ENCODE measurements at places on chromosomes 2 and 18.

DNA sequence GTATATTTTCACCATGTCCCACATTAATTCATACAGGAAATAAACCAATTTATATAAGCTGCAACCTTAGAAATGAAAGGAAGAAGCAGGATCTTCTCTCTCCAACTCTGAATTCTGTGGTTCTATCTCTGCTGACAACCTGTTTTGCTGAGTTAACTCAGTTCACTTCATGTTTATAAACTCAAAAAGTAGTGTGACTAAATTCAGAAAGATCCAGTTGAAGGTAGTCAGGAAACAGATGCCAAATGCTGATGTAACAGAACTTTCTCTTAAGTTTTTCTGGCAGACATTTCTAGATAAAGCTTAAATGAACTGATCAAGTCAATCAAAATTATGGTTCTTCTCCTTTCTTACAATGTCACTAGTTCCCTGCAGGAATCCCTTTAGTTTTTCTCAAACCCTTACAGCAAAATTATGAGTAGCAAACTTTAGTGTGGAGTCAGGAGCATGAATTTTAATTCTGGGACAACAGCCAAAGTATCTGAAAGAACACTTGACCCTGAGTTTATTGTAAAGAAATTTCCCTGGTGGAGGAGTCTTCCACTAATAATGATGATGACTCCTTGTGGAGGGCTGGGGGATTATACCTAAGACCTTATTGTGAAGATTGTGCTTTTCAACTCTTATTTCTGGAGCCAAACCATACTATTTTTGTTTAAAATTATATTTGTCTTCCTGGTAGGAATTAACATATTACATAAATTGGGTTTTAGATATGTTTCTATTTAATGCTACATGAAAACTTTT, 216.9 kb downstream of the MYO3B start:
- no peak for DNase-seq

DNA sequence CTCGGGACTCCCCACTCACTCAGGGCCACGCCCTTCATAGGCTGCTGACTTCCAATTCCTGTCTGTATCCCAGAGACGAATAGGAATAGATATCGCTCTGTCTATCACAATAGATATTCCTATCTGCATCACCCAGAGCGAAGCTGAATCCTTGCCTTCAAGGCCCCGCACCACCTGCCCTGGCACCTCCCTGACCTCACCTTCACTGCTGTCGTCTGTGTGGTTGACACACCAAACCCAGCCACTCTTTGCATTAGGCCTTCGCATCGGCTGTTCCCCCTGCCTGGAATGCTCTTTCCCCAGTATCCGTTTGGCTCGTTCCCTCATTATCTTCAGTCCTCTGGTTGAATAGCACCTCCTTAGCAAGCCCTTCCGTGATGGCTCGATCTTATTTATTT, 43.5 kb downstream of the ATOH8 start:
- DNase-seq: no peak

DNA sequence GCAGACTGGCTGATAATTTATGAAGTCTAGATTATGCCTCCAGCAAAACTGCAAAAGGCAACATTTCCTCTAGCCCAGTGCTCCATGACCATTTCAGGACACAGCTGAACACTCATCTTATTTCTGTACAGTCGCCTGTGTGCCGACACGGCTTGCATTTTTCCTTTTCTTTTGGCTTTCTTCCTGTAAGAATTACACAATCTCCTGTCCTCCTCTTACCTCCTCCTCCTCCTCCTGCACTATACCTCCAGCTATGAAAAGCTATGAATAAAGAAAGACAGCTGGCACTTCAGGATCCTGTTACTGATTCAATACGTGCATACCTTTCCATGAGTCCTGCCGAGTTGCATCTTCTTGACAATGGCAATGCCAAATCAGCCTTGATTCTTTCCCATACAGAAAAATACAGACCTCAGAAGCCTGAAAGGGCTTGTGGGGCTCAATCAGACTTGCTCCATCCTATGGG, 32.2 kb upstream of the TRIB2 start:
- DNase-seq: no peak

- no peak for DNase-seq
These were observed 195.8 kb downstream of the NDUFA10 start for GRCh38 chr2:239829326-239829725.

DNA sequence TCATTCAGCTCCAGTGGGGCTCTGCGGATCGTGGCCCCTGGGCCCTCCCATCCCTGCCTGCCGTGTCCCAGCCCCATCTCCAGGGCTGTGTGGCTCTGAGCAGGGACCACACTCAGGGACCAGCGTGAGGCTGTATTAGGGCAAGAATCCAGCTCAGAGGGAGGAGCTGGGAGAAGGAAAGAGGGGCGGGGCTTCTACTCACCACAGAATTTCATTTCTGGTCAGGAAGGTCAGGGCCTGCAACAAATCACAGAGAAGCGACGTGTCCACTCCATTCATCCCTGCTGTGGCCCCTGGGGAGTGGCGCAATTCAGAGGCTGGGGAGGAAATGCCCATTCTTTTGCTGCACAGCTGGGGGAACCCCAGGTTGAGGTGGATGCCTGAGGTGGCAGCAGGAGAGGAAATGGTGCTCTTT, 828 bp downstream of the CIB4 start:
- DNase-seq: no peak

DNA sequence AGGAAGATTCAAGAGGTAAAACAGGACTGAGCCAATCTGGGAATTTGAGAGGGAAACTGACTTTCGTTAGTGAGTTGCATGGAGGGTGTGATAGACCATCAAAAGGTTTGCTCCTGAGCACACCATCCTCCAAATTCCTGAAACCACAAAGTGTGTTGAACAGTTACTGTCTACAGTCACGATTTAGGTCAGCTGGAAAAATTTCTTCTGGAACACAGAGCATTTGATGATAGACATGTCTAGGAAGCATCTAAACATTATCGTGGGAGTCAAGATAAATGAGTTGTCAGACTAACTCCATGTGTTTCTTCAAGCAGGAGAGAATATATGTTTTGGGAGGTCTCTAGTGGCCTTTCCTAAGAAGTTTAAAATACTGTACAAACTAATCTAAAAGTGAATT, 449.4 kb upstream of the SLC14A2 start:
- no peak for DNase-seq

DNA sequence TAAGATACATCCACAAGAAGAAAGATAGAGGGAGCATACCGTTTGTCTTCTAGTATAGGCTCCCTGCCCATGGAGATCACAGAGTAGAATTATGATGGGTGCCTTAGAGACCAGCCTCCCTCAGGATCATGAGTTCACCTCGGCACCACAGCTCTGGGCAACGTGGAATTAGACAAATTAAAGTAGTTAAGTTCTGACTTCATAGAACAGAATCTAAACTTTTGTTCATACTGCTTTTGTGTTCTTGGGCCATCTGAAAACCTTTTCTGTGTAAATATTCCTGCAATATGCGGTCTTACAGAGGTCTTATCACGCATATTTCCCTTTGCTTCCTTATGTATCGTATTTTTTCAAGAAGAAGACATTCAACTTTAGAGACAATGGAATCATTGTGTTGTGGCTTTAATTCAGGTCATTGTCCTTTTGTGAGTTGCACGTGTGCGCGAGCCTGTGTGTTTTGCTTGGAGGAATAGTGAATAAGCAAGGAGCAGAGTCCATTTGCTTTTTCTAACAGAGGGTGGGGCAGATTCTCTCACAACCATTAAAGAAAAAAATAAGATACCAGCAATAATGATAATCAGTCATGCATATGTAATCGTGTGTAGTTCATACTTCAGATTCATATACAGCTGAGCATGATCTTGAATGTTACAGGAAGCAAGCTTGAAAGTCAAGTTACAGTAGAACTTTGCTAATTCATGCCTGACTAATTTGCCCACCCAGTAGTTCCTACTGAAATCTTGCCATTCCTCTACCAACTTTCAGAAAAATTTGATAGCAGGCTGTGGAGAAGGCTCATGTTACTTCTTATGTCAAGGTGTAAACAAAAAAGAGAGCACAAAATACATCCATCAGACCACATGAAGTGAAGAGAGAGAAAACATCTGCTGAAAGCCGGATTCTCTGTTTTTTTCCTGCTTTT, 243.6 kb downstream of the NEDD4L start:
- no peak for DNase-seq

DNA sequence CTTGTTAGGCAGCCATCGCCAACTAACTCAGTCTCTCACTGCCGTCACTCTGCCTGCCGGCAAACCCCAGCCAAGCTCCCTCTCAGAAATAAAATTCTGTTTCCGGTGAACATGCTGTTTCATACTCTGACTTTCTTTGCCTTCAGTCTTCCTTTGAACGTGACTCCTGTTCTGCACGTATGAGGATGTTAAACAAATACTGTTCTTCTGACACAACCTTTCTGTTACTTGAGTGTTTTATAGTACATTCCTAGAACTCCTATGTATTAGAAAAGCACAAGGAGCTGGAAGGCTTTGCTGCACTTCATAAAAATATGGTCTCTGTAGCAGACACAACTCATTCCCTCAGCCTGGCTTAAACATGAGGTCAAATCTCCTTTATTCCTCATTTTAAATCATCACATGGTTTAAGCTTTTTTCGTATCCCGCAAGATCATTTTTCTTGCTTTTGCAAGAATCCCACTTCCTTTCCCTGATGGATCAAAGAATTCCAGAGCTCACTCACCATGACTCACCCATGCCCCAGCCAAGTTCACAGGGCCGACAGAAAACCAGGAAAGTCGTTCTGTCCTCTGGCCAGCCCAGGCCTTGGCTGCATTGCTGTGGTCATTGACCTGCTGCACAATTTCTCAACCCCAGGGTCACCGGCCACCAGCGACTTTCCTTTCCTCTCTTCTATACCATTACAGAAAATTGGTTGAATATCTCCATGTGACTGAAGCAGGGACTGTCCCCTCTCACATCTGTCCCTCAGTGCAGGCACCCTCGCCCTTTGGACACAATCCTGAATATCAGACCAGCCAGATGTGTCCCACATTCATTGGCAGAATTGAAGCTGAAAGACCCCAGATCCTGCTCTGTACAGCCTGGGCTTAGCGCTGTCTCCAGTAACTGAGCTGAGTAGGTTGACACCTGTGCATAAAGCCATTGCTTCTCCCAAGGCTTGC, 183.1 kb upstream of the ARL4C start:
- no peak for DNase-seq

All from stimulated activated CD8-positive, alpha-beta memory T cell treated with anti-CD3 and anti-CD28 coated beads, Interleukin-15, amount 100 ng/mL, for 24 hours (primary cell).